ENCODE measurements at places on chromosomes 7 and 10.

DNA sequence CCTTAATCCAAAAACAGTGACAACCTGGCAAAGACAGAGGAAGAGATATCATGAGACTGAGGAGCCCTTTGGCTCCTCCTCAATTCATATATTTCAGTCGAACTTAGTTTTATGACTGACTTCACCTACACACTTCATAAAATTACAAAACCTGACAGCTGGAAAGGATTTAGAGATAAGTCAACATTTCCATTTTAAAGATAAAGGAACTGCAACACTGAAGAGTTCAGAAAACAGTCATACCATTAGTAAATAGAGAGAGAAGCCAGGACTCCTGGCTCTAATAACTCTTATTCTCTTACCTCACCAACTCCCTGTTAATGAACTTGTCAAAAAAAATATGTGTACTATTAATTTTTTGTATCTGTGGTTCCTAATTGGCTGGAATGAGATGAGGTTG is 141.0 kb upstream of the COL1A2 start:
- no peak for DNase-seq

- no peak for DNase-seq
Observed at GRCh38 chr7:33458581-33458980, 329.2 kb downstream of the BBS9 start.

DNA sequence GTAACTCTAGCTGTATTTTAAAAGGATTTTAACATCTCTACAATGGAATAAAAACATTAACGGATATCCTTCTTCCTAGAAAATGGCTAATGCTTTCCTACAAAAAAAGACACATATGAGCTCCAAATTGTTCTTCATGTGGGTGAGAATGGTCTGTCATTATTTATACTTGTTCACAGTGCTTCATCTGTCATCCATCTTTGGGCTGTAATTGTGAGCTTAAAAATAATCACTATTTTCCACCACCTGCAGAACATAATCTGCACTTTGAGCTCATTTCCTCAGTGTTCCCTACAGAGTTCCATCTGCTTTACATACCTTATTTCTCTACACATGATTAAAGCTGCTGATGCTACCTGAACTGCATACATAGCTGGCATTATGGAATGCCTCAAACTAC is 979.1 kb upstream of the C7orf33 start:
- no peak for DNase-seq

DNA sequence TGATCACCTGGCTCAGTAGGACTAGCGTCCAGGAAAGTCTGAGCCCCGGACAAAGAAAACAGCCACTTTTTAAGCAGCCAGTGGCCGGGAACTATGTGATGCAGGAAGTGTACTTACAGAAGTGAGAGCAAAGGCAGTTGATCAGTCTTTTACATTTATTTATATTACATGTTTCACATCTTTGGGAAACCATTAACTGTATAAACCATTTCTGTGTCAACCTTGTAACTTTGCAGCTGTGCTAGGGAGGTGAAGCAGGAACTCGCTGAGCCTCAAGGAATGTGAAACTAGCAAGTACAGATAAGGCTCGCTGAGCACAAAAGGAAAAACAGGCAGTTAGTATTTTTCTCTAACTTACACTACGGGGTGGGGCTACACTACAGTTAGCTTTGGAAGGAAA is 39.9 kb upstream of the HECW1 start:
- no peak for DNase-seq

GRCh38 chr7:18265611-18266281 is 229.8 kb upstream of the HDAC9 start:
- DNase-seq: no peak

Measured in HepG2 (cell line).